ENCODE measurements at places on chromosomes 4 and X.

DNA sequence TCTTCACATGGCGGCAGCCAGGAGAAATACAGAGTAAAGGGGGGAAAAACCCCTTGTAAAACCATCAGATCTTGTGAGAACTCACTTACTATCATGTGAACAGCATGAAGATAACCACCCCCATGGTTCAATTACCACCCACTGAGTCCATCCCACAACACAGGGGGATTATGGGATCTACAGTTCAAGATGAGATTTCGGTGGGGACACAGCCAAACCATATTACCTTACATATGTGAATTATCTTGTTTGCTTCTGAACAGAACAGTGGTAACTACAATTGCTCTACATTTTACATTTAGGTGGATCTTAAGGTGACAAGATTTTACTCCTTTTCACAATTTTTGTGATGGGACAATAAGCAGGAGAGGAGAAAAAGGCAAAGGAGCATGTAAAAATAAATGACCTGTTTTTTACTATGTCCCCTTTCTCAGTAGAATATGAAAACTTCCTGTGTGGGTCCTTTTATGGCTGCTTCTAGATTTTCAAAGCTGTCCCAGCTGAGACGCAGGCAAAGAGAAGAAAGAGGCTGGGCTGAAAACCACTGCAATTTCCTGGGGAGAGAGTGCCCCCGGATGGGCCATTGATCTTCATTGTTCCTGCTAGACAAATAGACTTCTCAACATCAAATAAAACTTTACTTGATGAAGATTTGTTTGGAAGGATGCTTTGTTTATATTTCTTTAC lies 45.9 kb upstream of the PGM2 start:
- peak; percentile 40 for DNase-seq

- no peak for DNase-seq
These were observed 86.3 kb upstream of the MYOZ2 start for GRCh38 chr4:119049342-119049741.

DNA sequence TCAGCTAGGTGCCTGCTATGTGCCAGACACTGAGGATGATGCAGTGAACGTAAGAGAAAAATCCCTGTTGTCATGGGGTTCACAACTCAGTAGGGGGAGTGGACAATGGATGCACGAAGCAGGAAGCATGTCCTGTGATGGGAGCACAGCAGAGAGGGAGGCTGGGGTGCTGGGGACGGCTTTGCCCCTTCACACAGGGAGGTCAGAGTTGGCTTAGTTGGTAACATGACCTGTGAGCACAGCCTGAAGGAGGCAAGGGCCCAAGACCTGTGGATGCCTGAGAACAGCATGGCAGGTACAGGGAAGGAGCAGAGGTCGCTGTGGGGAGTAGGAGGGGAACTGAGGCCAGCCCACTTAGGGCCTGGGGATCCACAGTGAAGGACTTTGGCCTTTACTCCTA lies 109.4 kb downstream of the STK32B start:
- no peak for DNase-seq

DNA sequence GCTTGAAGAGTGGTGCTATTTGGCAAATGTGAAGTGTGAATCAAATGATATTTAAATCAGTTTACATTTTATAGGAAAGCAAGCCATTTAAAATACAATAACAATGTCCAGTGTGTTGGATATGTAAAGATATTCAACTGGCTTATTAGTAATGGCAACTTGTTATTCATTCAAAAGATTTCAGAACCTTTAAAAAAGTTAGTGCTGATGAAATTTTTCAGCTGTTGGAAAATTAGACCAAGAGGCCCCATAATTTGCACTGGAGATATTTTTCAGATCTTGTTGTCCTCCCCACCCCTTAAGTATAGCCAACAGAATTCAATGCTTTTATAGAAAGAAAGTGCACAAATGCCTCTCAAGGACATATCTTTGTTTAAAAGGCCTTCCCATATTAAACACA lies 54.6 kb downstream of the UNC5C start:
- DNase-seq, result no peak

DNA sequence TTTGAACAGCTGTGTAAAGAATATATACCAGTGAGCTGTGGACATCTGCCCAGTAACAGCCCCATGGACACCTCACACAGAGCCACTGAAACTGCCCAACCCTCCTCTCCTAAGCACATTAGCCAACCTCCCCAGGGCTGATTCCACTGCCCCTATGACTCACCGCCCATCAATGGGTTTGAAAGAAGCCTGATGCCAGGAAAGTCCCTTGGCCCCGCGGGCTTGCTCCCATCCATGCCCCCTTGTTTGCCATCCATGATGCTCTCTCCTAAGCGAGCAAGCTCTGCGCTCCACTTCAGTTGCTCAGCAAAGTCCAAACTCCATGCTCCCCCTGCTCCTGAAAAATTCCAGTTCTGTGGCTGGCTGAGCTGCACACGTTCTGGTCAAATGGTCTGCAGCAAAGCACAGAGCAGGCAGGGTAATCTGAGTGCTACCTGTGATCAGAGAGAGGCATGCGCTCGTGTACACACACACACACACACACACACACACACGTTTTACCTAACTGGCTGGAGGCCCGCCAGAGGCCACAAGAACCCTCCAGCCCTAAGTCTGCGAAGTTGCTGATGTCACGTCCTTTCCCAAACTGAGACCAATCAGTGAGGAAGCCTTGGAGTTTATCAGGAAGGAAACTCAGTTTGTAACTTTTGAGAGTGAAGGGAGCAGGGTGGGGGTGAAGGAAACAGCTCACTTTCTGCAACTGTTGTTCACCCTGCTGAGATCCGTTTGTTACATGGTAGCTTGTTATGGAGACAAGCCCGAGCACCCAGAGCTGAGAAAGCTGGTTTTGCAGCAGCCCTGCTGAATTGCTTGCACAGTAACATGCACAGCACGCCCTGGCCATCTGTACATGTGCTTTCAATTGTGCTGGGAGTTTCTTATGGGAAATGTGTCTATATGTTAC lies at the start of gene ASB9:
Gene ASB9 (minus strand): TSS at position 466 of the 904 bp plus-strand sequence. CDS start 209 bp downstream, at position 257.
- peak; percentile 60 for DNase-seq

DNA sequence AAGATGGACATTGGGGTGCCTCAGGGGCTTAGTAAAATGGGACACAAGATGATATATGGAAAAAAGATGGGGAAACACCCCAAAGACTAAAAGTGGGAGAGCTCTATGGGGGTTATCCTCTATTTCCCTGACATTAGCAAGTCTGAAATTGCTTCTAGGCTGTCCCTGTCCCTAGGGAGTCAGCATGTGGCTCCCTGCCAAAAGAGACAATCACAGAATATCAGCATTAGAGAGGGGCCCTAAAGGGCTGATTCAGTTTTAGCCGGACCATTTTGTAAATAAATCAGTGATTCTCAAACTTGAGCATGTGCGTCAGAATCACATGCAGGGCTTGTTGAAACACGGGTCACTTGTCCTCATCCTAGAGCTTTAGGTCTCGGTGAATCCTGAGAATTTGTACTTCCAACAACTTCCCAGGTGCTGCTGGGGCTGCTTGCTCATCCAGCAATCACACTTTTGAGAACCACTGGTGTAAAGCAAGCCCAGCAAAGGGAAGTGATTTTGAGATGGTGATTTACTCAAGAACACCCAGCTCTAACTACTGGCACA lies 165.3 kb upstream of the DGKK start:
- DNase-seq, result no peak

- no peak for DNase-seq
These were observed 230.9 kb upstream of the SFRP2 start for GRCh38 chr4:154019811-154020210.

DNA sequence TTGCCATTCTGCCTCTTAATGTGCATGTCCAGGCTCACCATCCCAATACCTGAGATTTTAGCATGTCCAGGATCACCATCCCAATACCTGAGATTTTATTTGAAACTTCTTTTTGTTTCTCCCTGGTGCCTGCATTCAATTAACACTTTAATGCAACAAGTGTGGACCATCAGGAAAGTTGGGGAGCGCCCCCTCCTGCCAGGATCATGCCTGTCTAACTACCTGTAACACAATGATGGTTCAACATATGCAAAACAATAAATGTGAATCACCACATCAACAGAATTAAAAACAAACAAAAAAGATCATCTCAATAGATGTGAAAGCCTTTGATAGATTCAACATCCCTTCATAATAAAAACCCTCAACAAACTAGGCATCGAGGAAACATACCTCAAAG lies 1359.5 kb upstream of the DIAPH2 start:
- DNase-seq, result no peak

Measured in fibroblast of upper back skin (primary cell).